ENCODE measurements at places on chromosomes 1 and 21.

DNA sequence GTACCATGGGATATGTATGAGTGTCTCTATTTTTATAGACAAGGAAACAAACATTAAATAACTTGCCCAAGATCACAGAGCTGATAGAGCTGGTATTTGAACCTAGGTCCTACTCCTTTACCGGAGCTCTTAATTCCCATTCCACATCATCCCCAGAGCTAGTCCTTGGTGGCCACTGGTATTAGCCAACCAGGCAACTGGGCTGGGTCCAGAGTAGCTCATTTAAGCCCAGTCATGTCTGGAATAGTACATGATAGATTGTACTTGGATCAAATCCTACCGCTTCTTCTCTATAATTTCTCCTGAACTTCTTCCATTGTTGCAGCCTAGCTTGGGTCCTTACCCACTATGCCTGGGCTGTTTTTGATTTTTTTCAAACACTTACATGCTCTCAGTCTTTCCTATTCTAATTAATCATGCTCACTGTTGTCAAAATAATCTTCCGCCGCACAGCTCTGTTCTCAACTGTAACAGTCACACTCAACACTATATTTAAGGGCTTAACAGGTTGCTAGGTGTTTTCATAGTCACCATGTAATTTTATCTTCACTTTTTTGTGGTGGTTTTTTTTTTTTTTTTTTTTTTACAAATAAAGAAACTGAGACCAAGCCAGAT is 80.2 kb downstream of the COLGALT2 start:
- no peak for DNase-seq

DNA sequence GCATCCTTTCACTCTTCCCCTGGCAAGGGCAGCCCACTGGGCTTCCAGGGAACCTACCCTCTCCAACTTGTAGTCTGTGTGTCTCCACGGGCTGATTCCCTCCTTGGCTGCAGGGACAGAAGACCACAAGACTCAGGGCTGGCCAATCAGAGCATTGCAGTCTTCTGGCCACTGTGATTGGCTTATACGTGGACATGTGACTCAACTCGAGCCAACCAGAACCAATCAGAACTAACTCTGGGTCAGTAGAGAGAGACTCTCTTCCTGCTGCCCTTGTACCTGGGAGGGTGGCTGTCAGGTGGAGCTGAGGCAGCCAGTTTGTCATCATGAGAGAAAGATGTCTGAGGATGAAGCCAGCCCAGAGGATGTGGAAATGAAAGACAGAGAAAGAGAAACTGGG is 64.0 kb downstream of the DHRS3 start:
- DNase-seq: no peak

GRCh38 chr1:170730438-170730837 is 66.5 kb downstream of the PRRX1 start:
- no peak for DNase-seq

- peak; percentile 86 for DNase-seq
Measured at GRCh38 chr1:76425201-76426145, 350.9 kb downstream of the ST6GALNAC3 start.

- DNase-seq: no peak
Measured at GRCh38 chr21:45821315-45821962, 160.1 kb upstream of the COL6A1 start.

DNA sequence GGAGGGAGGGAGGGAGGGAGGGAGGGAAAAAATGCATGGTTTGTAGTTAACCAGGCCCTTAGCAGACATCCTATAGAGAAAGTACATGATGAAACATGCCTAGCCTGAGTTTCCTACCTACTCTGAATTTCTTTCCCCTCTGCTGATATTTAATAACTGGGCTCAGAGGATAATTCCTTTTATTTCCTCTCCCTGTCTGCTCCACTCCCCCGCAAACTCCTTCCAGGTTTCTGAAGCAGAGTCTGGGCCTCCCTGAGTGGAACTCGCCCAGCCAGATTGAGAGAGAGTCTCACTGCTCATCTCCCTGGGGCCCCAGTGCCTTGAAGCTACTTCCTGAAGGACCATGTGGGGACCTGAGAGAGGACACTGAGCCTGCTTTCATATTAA is 111.9 kb upstream of the SLC44A3 start:
- no peak for DNase-seq

Measured in fibroblast of pulmonary artery (primary cell).